ENCODE measurements at places on chromosomes 16 and 17.
A peak's percentile ranks its signal among the peaks of the same experiment; 100 is the strongest.

- DNase-seq, result peak; percentile 81
These were observed 955 bp downstream of the ACLY start for GRCh38 chr17:41917679-41918313.

DNA sequence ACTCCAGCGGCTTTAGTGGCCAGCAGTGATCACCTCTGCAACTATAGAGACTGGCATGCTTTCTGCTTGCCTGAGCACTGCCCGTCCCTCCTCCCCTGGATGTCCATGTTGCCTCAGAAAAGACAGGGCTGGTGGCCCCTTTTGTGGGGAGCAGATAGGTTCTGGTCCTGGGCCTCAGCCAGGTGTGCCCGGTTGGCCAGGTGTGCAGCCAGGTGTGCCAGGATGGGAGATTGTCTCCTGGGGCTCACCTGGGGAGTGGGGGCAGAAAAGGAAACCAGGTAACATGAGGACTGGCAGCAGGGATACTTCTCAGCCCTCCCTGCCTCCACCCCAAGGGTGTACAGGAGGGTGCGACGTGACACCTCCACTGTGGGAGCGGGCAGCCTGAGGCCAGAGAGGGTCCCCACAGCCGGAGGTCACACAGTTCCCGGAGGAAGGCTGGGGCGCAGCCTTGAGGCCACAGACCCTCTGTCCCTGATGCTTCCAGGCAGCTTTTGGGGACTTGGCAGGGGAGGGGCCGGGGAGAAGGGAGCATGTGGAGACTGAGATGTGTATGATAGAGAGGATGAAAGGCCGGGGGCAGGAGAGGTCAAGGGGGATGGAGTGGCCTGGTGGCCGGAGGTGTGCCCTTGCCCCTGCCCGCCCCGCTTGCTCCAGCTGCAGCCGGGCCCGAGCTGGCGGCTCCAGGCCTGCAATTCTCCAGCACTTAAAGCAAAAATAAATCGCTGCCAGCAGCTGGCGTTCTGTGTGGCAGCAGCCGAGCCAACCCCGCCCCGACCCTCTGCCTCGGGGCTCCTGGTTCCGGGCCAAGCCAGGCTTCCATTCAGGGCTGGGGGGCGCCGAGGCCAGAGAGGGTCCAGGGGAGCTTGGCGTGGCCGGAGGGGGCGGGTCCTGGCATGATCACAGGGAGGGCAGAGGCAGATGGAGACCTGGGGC lies 6.7 kb downstream of the KCNJ12 start:
- no peak for DNase-seq

DNA sequence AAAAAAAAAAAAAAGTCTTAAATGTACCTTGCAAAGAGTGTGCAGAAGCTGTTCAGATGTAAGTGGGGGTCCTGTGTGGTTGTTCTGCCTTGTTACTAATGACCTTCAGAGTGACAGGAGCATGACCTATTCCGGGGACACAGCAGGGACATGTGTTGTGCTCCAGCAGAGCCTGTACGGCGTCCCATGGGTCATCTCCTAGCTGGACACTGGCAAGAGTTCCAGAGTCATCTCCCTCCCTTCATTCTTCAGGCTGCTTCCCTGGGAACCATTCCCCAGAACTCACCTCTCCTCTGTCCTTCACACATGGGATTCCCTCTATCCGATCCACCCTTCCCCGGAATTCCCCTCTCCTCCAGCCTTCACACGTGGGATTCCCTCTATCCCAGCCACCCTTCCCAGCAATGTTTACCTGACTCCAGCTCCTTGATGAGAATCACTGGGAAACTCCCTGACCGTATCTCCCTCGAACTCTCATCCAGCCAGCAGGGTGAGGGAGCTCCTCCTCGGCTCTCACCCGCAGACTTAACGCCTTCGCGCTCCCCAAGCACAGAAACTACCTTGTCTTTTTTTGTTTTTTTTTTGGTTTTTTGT lies 85.8 kb downstream of the MRM3 start:
- no peak for DNase-seq

- no peak for DNase-seq
These were observed 2.4 kb downstream of the MAPK7 start for GRCh38 chr17:19380481-19381301.

GRCh38 chr17:55272711-55273578 lies 8.2 kb downstream of the HLF start:
- DNase-seq, result no peak

DNA sequence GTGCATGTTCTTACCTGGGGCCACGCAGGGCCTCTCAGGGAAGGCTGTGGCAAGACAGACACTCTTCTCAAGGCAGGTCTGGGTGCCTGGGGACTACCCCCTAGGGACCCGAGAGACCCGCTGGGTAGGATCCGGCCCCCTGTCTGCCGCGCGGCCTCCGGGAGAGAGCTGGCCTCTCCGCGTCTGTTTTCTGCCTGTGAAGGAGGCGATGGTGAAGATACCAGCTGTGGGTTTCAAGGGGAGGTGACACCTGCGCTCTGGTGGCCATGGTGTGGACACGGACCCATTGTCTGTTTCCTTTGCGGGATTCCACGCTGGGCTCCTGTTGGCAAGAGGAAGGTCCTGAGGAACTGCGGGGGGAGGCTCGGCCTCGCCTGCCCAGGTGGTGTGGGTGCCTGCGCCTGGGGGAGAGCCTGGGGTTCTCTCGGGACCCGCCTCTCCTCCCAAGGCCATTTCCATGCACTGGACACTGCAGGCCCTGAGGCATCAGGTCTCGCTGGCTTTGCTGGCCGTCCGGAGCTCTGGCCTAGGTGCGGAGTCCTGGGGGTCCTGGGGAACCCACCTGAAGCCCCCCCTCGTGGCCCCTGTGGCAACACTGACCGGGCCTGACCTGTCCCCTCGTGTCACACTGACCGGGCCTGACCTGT lies 12.2 kb upstream of the METRNL start:
- DNase-seq, result no peak

DNA sequence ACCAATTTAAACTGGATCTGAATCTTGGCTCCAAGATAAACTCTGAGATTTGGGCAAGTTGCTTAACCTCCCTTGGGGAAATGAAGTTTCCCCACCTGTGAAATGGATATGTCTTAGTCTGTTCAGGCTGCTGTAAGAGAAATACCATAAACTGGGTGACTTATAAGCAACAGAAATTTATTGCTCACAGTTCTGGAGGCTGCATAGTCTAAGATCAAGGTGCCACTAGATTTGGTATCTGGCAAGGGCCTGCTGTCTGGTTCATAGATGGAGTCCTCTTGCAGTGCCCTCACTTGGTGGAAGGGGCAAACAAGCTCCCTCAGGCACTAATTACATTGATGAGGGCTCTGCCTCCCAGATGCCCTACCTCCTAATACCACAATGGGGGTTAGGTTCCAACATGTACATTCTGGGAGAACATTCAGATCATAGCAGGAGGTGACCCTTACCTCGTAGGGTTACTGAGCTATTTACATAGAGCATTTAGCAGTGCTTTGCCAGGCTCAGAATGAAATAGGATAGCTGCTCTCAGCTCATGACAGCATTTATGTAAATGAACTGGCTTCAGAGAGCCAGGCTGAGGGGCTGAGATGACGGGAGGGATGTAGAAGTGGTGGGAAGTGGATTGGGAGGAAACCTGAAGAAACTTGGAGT lies 83.9 kb downstream of the SPECC1 start:
- DNase-seq, result no peak

GRCh38 chr17:60645918-60646523 lies 31.6 kb upstream of the BCAS3 start:
- no peak for DNase-seq

GRCh38 chr17:45345554-45346215 lies 28.9 kb upstream of the MAP3K14 start:
- peak; percentile 95 for DNase-seq

DNA sequence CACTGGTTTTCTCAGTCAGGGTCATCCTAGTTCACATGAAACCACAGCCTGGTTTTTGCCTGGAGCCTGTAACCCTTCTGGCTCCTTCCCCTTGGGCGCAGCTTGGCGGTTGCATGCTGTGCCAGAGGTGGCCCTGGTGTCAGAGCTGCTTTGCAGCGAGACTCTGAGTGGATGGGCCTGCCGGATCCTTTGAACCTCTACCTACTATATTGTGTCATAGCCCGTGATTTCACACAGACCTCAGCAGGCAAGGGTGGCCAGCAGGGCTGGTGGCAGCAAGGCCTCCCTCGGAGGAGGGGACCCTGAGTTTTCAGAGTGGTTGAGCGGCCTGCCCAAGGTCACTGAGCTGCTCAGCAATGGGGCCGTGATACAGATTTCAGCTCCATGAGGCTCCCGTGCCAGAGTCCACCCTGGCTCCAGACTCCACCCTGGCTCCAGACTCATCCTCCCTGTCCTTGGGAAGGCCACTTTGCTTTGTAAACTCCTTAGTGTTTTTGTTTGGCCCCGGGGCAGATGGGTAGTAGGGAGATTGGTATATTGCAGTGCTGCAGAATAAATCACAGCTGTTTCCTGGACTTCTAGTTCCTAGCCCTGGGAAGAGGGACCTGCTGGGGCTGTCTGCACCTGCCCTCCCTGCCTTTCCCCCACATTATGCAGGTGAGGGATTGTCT lies 9.7 kb downstream of the MPRIP start:
- DNase-seq, result peak; percentile 55

DNA sequence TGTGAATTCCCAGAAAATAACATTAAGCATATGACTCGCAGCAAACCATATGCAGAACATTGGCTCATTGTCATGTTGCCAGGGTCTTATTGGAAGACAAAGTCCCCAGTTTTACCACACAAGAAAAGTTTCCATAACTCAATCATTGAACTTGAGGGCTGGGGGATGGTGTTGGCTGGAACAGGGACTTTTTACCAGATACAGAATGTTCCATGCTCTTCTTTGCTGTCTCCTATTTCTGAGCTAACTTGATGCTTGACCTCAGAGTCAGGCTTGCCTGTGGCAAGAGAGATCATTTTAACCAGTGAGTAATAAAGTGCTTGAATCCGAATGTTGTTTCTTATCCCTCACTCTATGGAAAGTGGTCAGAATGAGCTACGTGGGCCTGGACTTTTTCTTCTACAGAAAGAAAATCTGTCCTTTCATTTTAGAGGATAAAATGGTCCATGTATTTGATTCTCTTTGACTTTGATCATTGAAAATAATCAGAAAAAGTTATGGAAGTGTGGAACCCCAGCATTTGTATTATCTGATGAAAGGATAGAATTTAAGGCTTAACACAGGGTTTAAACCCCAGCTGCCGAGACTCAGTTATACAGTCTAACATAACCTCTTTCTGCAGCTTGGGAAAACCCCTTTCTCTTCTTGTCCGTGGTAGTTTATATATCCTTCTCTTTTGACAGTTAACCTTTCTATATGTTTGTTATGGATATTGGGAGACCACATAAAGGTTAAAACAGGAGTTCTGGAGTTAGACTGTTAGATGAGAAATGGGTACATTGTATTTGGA lies 67.0 kb downstream of the TUBD1 start:
- no peak for DNase-seq

- peak; percentile 93 for DNase-seq
These were observed 4.2 kb upstream of the ATXN7L3 start for GRCh38 chr17:44203731-44204440.

- no peak for DNase-seq
These were observed 213.5 kb downstream of the RAB11FIP4 start for GRCh38 chr17:31604936-31605335.

GRCh38 chr17:9002606-9003354 lies 18.5 kb upstream of the NTN1 start:
- peak; percentile 62 for DNase-seq

- no peak for DNase-seq
These were observed 412.0 kb upstream of the GOT2 start for GRCh38 chr16:59146140-59146539.

DNA sequence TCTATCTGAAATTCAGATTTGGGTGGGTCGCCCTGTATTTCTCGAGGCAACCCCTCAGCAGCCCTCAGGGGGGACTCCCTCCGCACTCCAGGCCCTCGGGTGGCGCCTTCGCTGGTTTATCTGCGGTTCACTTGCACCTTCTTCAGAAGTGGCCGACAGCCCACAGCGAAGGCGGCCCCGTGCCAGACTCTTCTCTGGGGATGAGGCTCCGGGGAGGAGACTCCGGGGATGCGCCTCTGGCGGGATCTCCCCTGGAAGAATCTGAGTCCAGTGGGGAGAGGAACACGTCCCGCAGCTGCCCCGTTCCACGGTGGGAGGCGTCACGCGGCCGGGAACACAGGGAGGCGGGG lies 63.9 kb upstream of the DNAJA2 start:
- DNase-seq, result peak; percentile 50

DNA sequence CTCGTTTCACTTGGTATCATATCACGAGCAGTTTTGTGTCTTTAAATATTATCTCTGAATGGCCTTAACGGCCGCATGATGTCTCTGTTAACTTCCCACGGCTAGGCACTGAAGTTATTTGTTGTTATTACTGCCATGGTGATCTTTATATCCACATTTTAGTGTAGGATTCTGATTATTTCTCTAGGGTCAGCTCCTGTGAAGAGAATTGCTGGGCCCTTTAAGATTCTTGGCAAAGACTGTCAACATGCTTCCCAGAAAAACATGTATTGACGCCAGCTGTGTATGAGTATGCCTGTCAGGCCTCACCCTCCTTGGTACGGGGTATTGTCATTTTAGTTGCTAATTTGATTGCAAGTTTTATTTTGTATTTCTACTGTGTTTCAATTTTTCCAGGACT lies 263.5 kb downstream of the SNX29 start:
- DNase-seq, result no peak

GRCh38 chr16:31875928-31876547 lies 2.4 kb downstream of the ZNF267 start:
- DNase-seq, result no peak

- DNase-seq, result no peak
These were observed 327.9 kb upstream of the SOX9 start for GRCh38 chr17:71792966-71793365.
